ENCODE measurements at places on chromosomes 7 and 10. TPM values are rescaled to one million over a fixed set of nuclear protein-coding genes. Genes with fewer than 3 reads are reported as not detected.

DNA sequence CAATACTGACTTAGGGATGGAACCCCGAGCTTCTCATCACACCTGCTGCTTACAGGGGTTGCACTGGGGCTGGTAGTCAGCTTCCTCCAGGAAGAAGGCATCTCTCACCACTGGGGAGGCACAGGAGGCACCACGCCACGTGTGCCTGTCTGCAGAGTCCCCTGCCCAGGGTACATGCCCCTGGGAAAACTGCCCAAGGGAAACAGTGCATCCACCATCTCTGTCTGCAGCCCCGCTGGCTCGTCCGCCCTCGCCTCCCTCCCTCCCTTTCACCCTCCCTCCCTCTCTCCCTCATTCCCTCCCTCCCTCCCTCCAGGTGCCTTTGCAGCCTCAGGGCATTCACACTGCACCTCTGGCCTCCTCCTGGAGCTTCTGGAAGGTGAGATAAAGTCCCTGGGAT, 101.1 kb downstream of the PTPRE start:
- H3K27ac ChIP-seq = no peak overlapping the region
- no peaks in the 10 kb centered on the region for H3K36me3 ChIP-seq
- no peaks in the 10 kb centered on the region for H3K27me3 ChIP-seq
- H3K4me3 ChIP-seq = no peak overlapping the region
- DNase-seq = no peak

- no peak overlapping the region for H3K27ac ChIP-seq
- DNase-seq = no peak
- no peak overlapping the region for H3K4me3 ChIP-seq
- H3K4me1 ChIP-seq = no peaks in the 10 kb centered on the region
Observed at GRCh38 chr10:71063401-71063800, 149.0 kb upstream of the UNC5B start.

DNA sequence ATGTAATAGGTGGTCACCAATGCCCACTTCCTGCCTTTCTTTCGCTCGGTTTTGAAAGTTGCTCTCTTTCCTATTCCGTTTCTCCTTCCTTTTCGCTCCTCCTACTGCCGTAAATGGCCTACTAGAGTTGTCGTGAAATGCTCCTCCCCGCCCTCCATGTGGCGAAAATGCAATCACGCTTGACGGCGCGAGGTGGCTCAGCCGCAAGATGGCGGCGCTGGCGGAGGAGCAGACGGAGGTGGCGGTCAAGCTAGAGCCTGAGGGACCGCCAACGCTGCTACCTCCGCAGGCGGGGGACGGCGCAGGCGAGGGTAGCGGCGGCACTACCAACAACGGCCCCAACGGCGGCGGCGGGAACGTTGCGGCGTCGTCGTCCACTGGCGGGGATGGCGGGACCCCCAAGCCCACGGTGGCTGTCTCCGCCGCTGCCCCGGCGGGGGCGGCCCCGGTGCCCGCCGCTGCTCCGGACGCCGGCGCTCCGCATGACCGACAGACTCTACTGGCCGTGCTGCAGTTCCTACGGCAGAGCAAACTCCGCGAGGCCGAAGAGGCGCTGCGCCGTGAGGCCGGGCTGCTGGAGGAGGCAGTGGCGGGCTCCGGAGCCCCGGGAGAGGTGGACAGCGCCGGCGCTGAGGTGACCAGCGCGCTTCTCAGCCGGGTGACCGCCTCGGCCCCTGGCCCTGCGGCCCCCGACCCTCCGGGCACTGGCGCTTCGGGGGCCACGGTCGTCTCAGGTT, at the start of gene TAF5:
TSS of gene TAF5 (plus strand) at position 195 of the 737 bp plus-strand sequence. CDS start at position 209, 14 bp downstream.
- no peaks in the 10 kb centered on the region for H3K4me1 ChIP-seq
- no peaks in the 10 kb centered on the region for H3K36me3 ChIP-seq
- peak within 1 kb of the TSS; percentile 88 for H3K4me3 ChIP-seq
- peak within 1 kb of the TSS; percentile 92 for H3K27ac ChIP-seq
- H3K27me3 ChIP-seq = no peaks in the 10 kb centered on the region

FANK1 gene
- total RNA-seq = 6.6 TPM

GRCh38 chr7:8881916-8882315, 448.5 kb downstream of the NXPH1 start:
- no peaks in the 10 kb centered on the region for H3K27me3 ChIP-seq
- no peak for DNase-seq
- H3K4me3 ChIP-seq = no peak overlapping the region
- no peaks in the 10 kb centered on the region for H3K36me3 ChIP-seq
- no peaks in the 10 kb centered on the region for H3K4me1 ChIP-seq

DNA sequence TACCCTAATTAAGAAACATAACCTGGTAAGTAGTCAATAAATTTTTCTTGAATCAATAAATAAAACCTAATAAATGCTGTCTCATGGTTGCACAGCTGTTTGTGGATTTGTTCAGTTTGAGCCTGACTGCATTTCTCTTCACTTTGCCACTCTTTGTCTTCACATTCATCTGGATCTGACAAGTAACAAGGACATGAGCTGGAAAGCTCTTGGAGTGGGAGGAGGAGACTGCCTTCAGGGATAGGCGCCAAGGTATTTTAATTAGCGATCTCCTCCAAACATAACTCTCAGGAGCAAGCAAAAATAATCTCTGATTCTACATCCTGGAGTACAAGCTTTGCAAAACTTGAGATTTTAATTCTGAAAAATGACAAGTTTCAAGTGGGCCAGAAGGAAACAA, 251.0 kb downstream of the BMPER start:
- H3K4me1 ChIP-seq = no peaks in the 10 kb centered on the region
- no peaks in the 10 kb centered on the region for H3K27me3 ChIP-seq
- no peak overlapping the region for H3K4me3 ChIP-seq
- no peak for DNase-seq
- no peak overlapping the region for H3K27ac ChIP-seq
- H3K36me3 ChIP-seq = no peaks in the 10 kb centered on the region

SUN3 gene
- not detected for total RNA-seq

DNA sequence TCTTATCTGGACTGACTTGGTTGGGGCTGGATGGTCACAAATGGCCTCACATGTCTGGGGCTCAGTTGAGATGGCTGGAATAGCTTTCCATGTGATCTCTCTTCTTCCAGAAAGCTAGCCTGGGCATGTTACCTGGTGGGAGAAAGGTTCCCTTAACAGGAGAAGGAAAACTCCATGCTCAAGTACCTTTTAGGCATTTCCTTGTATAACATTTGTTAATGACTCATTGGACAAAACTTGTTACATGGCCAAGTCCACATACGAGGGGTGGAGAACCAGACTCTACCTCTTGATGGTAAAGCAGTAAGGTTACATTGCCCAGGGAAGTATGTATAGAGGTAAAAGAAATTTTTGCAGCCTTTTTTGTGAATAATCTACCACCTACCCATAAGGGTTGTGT, 826.4 kb downstream of the LRMDA start:
- no peaks in the 10 kb centered on the region for H3K36me3 ChIP-seq
- H3K27ac ChIP-seq = no peak overlapping the region
- H3K27me3 ChIP-seq = no peaks in the 10 kb centered on the region

GJD4 gene
- not detected for total RNA-seq

DNA sequence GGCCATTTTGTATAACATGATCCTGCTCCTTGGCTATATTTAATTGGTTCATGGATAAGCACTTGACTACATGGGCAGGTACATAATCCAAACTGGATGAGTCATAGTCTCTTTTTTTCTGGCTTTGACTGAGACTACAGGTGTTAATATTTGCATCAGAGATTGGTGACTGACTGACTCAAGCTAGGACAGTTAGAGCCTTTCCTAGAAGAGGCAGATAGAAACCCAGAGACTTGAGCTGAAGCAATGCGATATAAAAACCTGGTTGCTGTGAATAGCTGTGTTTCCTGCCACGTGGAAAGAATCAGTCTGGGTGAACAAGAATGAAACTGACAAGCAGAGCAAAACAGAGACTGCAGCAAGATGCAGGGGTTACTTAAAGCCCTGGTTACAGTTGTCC, 81.0 kb downstream of the SAMD9 start:
- no peak for DNase-seq
- no peaks in the 10 kb centered on the region for H3K4me1 ChIP-seq
- H3K27ac ChIP-seq = no peak overlapping the region
- no peak overlapping the region for H3K4me3 ChIP-seq
- H3K27me3 ChIP-seq = no peaks in the 10 kb centered on the region

- no peak overlapping the region for H3K4me3 ChIP-seq
- no peak for DNase-seq
- no peaks in the 10 kb centered on the region for H3K27me3 ChIP-seq
Observed at GRCh38 chr7:50795253-50795652, 12.6 kb upstream of the GRB10 start.

- no peaks in the 10 kb centered on the region for H3K27me3 ChIP-seq
- H3K36me3 ChIP-seq = no peaks in the 10 kb centered on the region
- DNase-seq = no peak
- H3K4me1 ChIP-seq = no peaks in the 10 kb centered on the region
- no peak overlapping the region for H3K27ac ChIP-seq
Observed at GRCh38 chr10:61821153-61821552, 80.3 kb upstream of the ARID5B start.

CDH23 gene
- 13.8 TPM for total RNA-seq

GRCh38 chr10:44258019-44258418, 126.9 kb downstream of the CXCL12 start:
- no peak overlapping the region for H3K4me3 ChIP-seq
- H3K36me3 ChIP-seq = no peaks in the 10 kb centered on the region
- H3K27me3 ChIP-seq = no peaks in the 10 kb centered on the region
- no peak overlapping the region for H3K27ac ChIP-seq

CDNF gene
- 5.0 TPM for total RNA-seq

DNA sequence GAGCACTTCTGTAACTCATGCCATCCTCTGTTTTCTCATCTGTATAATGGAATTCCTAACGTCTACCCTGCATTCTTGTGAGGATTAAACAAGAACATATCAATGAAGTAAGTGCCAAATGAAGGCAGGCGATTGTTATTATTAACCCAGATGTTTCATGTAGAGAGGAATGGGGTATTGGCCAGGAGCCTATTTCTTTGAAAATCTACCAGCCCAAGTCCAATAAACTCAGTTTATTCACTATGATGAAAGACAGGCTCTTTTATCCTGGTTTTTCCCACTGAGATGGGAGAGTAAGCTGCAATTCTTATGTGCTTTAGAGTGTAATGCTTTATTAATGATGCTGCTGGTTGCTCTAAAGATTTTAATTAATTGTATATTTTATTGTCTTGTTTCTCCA, 9.6 kb downstream of the CTTNBP2 start:
- no peak for DNase-seq
- H3K4me3 ChIP-seq = no peak overlapping the region
- no peaks in the 10 kb centered on the region for H3K27me3 ChIP-seq
- no peaks in the 10 kb centered on the region for H3K36me3 ChIP-seq
- H3K4me1 ChIP-seq = no peaks in the 10 kb centered on the region
- H3K27ac ChIP-seq = no peak overlapping the region

ZNF365 gene
- total RNA-seq = not detected

GGCT gene
- 12.2 TPM for total RNA-seq

- no peak overlapping the region for H3K27ac ChIP-seq
- no peaks in the 10 kb centered on the region for H3K36me3 ChIP-seq
- H3K27me3 ChIP-seq = no peaks in the 10 kb centered on the region
- no peaks in the 10 kb centered on the region for H3K4me1 ChIP-seq
- DNase-seq = no peak
Observed at GRCh38 chr10:78403781-78404180, 370.1 kb downstream of the RPS24 start.

DNA sequence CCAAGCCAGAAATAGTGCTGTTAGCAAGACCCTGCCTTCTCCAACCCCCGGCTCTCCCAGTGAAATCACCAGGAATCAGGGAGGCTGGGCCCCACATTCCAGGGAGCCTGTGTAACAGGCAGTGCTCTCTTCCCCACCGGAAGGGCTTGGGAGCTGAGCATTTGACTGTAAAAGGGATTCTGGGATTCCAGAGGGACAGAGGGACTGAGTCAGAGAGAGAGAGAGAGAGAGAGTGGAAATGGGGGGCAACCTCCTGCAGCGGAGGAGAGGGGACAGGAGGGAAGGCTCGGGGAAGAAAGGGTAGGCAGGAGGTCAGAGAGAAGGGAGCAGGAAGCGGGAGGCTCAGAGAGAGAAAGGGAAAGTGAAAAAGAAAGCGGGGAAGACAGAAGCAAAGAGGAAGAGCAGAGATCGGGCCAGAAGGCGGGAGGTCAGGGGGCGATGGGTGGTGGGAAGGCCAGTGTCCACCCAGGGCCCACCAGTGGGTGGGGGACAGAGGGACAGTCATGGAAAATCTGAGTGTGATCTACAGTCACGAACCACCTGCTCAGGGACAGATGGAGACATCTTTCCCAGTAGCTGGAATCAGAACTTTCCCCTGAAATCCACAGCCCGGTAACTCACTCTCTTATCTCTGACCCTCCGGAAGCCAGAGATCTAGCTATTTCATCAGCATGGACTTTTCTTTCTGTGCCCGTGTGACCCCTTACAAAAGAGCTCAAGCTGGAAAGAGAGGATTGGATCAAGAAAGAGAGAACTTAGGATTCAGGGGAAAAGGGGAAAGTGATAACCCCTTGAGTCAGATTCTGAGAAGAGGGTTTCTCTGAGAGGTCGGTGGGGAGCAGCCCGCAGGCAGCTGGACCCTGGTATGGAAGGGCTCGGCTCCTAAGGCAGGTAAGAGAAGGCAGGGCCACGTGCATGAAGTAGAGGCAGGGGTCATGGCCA, 4.6 kb upstream of the SERPINE1 start:
- H3K27me3 ChIP-seq = no peaks in the 10 kb centered on the region
- H3K4me1 ChIP-seq = no peaks in the 10 kb centered on the region
- DNase-seq = peak; percentile 69
- peak overlapping the region; percentile 78 for H3K27ac ChIP-seq

DNA sequence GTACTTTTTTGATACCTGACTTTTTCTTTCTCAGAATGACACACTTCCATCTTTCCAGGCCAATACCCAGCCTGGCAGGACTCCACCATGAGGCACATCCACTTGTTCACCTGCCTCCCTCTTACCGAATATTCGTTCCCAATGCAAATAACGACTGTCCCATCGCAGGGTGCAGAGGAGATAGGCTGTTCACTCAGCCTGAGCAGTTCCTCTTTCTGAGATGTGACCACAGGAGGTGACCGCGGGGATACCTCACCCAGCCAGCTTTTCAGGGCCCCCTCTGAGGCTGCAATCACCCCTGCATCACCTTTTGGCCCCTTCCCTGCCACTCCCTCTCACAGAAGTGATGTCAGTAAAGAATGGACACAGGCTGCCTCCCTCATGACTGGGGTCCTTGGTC, 28.3 kb downstream of the PTPRN2 start:
- no peaks in the 10 kb centered on the region for H3K27me3 ChIP-seq
- no peak overlapping the region for H3K27ac ChIP-seq
- H3K4me3 ChIP-seq = no peak overlapping the region
- H3K4me1 ChIP-seq = no peaks in the 10 kb centered on the region
- DNase-seq = no peak

DNA sequence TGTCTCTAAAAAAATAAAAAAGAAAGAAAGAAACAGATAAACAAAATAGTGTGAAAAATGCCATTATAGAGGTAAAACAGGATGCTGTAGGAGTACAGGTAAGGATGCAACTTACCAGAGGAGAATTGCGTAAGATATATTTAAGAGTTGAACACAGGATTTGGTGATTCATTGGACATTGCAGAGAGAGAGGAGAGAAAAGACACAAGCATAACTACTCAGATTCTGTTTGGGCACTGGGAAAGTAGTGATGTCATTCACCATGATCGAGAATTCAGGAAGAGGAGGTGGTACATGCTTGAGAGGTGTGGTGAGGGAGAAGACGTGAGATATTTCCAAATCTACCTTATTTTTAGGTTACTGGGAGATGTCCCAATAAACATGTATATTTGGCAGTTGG, 97.6 kb downstream of the AASS start:
- H3K27me3 ChIP-seq = no peaks in the 10 kb centered on the region
- H3K4me3 ChIP-seq = no peak overlapping the region
- no peaks in the 10 kb centered on the region for H3K36me3 ChIP-seq
- DNase-seq = no peak

GPR85 gene
- total RNA-seq = 2.8 TPM

CRHR2 gene
- not detected for total RNA-seq
